ENCODE measurements at places on chromosomes 5 and 9.
A peak's percentile ranks its signal among the peaks of the same experiment; 100 is the strongest.

DNA sequence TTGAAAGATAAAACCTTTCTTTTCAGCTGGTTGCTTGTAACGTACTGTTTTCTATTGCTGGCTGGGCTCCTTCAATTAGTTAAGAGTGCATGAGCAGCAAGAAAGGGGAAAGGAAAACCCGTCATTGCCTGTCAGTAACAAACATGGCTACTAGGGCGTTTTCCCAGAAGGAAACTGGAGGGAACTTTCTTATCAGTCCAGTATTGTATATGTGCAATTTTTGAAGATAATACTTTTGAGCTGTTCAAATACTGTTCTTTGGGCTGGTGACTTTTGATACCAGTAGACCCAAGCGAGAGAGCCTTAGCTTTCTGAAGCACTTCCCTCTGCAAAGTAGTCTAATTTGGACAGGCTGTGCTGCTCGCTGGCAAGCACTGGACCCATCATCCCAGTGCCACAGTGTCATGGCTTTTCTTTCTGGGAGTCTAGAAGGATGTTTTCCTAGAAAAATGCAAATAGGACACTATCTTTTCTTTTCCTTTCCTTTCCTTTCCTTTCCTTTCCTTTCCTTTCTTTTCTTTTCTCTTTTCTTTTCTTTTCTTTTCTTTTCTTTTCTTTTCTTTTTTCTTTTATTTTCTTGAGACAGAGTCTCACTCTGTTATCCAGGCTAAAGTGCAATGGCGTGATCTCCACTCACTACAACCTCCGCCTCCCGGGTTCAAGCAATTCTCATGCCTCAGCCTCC is 149.9 kb upstream of the SMIM23 start:
- no peak for DNase-seq

- DNase-seq = peak; percentile 70
These were observed 18.0 kb downstream of the MAP3K1 start for GRCh38 chr5:56833325-56833724.

- DNase-seq = no peak
These were observed 154.8 kb downstream of the RAB3C start for GRCh38 chr5:58737671-58738070.

GRCh38 chr5:60509519-60509918 is 190.4 kb downstream of the DEPDC1B start:
- no peak for DNase-seq

DNA sequence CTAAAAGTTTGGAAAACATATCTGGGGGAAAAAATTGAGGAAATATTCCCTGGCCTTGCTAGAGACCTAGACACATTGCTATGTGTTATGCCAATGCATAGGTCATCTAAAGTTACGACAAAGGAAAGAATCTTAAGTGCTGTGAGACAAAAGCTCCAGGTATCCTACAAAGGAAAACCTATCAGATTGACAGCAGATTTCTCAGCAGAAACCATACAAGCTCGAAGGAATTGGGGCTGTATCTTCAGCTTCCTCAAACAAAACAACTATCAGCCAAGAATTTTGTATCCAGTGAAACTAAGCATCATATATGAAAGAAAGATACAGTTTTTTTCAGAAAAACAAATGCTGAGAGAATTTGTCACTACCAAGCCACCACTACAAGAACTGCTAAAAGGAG is 234.4 kb downstream of the CDH18 start:
- DNase-seq = no peak

DNA sequence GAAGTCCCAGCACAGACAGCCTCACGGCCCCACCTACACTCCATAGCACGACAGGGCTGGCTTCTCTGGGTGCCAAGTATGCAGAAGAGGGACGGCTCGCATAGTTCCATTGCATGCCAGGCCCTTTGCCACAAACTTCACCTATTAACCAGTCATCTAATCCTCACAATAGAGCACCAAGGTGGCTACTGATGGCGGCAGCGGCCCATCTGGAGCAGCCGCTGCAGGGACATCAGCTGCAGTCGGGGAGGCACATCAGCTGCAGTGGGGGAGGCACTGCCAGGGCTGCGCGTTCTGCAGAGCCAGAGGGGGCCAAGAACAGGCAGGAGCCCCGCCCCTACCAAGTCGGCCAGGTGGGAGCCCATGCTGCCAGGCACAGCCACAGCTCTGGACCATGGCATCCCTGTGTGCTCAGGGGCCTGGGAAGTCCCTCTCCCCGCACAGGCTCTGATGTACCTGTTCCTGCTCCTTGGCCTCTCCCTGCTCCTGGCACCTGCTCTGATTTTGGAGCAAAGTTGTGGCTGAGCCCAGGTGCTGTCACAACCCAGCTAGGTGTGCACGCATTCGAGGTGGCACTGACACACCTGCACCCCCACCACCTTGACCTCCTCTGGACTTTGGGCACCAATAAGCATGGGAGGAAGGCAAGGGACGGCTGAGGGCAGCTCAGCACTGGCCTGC is 61.5 kb upstream of the SYNPO start:
- DNase-seq = no peak

DNA sequence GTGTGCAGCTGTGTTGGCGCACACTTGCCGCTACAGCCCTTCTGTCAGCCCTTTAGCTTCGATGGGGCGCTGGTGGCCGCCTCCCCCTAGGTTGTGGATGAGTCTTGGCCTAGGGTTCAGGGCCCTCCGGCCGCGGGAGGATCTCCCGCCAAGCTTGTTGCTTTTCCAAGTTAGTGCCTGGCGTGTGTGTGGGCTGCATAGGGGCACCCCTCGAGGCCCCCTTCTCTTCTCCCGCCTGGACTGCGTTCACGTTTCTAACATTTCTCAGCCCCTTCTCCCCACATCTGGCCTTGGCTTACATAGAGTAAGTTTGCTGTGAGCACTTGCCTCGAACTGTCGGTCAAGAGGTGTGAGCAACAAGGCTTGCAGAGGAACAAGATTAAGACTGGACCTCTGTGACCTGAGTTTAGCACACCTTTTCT is 413 bp upstream of the OXCT1 start:
- no peak for DNase-seq

GRCh38 chr9:1201262-1201661 is 151.1 kb downstream of the DMRT2 start:
- DNase-seq = no peak
